ENCODE measurements at places on chromosomes 6 and 20.

- DNase-seq = no peak
Observed at GRCh38 chr6:132161283-132161682, 210.1 kb upstream of the CCN2 start.

- no peak for DNase-seq
Observed at GRCh38 chr20:426566-426965, 18.5 kb downstream of the RBCK1 start.

- no peak for DNase-seq
Observed at GRCh38 chr6:138914701-138915100, 73.4 kb downstream of the REPS1 start.

DNA sequence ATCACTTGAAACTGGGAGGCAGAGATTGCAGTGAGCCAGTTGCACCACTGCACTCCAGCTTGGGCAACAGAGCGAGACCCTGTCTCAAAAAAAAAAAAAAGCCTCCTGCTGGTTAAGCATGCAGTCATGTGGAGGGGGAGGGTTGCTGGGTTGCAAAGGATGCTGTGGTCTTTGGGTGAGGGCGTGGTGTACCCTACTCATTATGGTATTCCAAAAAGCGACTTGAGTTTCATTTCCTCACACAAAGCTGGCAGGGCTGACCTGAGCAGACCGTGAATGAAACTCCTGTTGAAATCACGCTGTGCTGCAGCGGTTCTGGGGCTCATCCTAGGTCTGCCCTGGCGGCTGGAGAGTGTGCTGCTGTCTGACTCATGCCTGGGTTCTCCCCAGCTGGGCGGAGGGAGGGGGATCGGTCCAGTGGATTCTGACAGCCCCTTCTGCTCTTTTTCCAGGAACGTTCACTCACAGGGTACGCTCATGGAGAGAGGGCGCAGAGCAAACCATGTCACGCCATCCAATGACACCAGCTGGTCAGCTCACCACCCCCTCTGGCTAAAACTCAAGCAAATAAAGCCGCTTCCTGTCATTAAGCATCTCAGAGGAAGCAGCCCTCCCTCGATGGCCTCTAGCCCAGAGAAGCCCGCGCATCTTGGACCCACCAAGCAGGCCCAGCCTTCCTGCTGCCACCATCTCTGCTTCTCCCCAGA, 166.2 kb downstream of the SCML4 start:
- DNase-seq = no peak

- DNase-seq = no peak
Observed at GRCh38 chr20:57792386-57793080, 82.7 kb upstream of the PMEPA1 start.

DNA sequence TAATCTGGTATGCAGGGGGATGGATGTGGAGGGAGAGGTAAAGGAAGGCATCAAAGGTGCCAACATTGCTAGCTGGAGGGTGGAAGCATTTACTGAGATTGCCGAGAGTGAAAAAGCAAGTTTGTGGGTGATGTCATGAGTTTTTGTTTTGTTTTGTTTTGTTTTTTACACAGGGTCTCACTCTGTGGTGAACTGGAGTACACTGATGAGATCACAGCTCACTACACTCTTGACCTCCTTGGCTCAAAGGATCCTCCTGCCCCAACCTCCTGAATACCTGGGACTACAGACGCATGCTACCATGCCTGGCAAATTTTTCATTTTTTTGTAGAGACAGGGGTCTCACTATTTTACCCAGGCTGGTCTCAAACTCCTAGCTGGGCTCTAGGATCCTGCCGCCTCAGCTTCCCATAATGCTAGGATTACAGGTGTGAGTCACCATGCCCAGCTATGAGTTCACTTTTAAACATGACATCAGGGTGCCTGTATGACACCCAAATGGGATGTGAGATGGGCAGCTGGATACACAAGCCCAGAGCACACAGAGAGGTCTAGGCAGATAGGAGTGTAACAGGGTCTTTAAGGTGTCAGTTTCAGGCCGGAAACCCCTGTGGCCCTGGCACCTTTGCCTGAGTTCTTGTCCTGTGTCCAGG, 35.1 kb upstream of the HMGA1 start:
- no peak for DNase-seq

- DNase-seq = no peak
Observed at GRCh38 chr6:1698527-1698926, 88.8 kb downstream of the FOXC1 start.

DNA sequence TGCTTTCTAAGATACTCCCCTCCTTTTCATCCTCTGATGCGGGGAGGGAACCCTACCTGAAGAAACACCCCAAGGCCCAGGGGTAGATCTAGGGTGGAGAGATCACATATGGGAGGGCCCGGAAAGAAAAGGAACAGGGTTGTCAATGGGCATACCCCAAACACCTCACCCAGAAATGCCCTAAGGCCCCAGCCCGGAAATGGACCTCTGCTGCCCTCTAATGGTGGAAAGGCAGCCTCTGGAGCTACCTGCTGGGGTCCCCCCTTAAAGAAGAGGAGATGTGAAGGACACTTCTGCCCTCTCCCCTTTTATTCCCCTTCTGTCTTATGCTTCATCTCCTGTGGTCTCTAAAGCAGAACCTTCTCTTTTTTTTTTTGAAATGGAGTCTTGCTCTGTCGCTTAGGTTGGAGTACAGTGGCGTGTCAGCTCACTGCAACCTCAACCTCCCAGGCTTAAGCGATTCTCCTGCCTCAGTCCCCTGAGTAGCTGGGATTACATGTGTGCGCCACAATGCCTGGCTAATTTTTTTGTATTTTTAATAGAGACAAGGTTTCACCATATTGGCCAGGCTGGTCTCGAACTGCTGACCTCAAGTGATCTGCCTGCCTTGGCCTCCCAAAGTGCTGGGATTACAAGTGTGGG, 458 bp upstream of the ARMC12 start:
- DNase-seq = peak; percentile 69

- DNase-seq = no peak
Observed at GRCh38 chr6:153059311-153059710, 56.8 kb upstream of the MTRF1L start.
